ENCODE measurements at places on chromosomes 1 and 21.

GRCh38 chr1:20476265-20477038 is 9.6 kb downstream of the CAMK2N1 start:
- DNase-seq = no peak

DNA sequence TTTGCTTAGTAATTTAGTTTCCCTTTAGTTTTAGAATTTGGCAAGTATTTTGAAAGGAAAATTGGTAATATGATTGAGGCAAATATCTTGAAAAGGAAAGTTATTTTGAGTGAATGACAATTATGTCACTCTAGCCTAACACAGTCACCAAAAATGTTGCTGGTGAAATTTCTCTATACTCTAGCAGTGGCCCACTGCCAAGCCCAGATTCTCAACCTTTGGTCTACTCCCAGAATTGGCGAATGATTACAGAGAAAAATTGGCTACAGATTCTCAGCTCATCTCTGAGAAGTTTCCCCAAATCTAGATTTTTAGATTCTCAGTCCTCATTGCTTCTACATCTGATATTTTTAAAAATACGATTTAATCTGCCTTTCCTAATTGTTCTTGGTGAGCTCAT is 84.9 kb downstream of the PIGK start:
- DNase-seq = no peak

DNA sequence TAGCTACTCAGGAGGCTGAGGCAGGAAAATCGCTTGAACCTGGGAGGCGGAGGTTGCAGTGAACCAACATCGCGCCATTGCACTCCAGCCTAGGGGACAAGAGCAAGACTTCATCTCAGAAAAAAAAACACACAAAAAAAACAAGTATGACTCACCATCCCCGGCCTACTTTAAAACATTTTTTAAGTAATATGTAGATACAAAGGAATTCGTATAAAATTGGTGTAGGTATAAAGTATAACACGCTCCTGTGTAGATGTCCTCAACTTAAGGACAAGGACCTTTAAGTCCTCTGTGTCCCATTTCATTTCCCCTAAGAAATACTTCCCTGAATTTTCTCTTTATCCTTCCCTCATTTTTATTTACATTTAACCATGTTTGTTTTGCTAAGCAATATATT is 73.4 kb upstream of the PKN2 start:
- no peak for DNase-seq

DNA sequence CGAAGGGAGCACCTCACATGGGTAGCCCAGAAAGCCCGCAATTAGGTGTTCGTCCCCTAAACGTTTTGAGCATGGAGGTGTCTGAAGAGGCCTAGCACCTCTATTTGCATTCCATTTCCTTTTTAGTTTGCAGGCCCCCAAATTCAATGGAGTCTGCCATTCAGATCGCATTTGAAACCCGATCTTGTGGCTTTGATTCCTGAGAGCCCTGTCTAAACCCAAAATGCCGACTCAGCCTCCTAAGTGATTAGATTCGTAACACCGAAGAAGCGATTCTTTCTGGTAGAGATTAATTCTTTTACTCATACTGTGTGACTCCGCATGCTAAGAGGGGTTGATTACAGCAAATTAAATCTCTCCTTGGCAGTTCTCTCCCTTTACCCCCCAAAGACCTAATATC is 415.2 kb upstream of the KAZN start:
- DNase-seq = no peak

GRCh38 chr1:23727362-23727811 is 15.9 kb upstream of the ELOA start:
- no peak for DNase-seq

DNA sequence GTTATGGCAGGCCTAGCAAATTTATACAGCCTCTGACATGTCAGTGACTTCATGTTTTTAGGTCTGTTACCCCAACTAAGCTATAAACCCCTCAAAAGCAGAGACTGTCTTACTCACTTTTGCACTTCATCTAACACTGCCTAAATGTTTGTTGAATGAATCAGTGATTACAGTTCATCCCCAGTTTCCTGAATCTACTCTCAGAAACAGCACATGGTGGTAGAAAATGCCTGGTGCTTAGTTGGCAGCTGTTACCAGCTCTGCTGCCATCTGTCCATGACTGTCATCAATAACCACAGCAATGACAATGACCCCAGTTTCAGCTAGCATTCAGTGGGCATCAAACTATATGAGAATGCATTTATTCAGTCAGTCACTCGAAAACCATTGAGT is 110.5 kb upstream of the SERBP1 start:
- peak; percentile 5 for DNase-seq

DNA sequence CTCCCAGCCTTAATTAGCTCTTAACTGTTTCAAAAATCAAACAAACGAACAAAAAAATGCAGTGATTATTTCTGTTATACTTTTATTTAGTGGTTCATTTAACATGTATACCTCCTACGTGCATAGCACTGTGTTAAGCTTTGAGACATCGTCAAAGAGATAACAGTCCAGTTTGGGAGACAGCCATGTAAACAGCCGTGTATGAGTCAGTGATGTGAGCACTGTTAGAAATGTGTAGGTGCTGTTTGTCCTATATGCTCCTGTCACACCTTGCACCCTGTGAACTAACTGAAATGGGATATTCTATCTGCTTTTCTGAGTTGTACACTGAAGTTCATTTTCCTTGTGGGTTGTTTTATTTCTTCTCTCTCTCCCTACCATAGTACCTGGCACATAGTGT is 109.7 kb upstream of the CACYBP start:
- no peak for DNase-seq

DNA sequence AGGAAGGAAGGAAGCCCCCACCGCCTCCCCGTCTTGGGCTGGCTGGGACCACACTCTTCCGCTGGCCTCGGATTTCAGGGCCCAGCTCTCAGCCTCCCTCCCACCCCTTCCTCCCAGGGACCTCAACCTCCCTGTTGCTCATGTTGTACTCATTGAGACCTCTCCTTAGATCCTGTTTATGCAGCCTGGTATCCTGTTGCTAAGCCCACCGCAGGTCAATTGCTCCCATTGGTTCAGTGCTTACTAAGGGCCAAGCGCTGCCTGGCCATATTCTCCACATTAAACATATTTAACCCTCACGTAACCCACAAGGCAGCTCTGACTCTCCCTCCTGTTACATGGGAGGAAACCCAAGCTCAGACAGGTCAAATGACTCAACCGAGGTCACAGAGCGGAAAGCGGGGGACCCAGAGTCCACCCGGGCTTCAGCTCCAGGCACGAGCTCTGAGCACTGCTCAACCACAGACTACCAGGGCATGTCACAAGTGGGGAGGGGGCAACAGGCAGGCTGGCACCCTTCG is 23.2 kb upstream of the H6PD start:
- DNase-seq = no peak

GRCh38 chr1:43334453-43335205 is 3.0 kb upstream of the MPL start:
- DNase-seq = no peak

DNA sequence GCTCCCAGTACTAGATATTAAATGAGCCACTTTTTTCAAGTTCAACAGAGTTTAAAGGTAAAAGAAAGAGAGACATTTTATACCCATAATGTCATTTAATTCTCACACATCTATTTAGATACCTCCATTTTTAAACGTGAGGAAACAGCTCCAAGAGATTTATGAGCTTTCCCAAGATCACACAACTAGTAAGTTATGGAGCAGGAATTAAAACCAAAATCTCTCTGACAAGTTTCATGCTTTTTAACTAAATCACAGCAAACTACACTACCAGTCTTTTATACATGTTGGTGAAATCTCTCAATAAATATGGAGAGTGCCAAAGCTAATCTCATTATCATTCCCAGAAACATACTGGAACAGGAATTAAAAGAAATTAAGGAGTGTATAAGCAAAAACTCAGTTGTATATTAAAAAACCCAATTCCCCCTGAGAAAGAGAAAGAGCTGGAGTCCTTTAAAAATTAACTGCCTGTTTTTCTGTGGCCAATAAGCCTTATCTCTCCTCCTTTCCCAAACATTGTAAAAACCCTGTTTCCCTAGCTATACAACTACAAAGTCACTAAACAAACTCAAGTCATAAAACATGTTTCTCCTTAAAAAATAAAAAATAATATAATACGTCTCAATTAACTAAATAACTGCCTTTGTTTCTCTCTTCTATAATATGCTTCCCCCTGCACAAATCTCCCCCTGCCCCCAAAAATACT is 26.7 kb upstream of the THEM4 start:
- no peak for DNase-seq

DNA sequence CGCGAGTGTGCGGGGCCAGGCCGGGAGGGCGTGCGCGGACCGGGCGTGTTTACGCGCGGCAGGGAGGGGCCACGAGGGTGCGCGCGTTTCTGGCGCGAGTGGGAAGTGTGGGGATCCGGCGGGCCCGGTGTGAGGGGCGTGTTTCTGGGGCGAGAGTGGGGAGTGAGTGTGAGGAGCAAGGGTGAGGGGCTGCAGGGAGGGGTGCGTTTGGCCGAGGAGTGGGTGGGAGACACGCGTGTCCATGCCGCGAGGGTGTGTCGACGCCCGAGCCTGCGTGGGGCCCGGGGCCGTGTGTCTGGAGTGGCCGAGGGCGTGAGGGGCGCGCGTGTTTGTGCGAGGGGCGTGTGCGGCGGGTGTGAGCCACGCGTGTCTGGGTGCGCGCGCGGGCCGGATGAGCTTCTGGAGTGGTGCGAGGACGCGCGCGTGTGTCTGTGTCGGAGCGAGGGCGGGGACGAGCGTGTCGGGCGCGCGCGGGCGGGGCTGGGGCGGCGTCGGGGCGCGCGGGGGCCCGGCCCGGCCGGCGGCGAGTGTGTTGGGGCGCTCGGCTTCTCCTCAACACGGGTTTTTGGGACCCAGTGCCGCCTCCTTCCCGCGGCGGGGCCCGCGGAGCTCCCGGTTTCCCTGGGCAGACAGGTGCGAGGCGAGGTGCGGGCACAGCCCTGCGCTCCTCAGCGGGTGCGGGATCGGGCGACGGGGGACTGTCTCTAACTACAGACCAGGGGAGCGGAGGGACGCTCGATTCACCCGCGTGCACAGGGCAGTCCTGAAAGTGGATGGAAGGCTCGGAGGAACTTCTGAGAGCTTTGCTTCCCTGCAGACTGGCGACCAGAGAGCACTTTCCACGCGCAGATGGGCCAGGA is 65.8 kb upstream of the VAMP3 start:
- DNase-seq = no peak
